Amniotic stem cell (primary cell): ENCODE measurements at places on chromosomes 13 and 19.
A peak's percentile ranks its signal among the peaks of the same experiment; 100 is the strongest.

- DNase-seq, result peak; percentile 9
These were observed 33.6 kb upstream of the FNDC3A start for GRCh38 chr13:48942131-48942530.

- DNase-seq, result no peak
These were observed 65.9 kb downstream of the KCNRG start for GRCh38 chr13:50080911-50081678.

DNA sequence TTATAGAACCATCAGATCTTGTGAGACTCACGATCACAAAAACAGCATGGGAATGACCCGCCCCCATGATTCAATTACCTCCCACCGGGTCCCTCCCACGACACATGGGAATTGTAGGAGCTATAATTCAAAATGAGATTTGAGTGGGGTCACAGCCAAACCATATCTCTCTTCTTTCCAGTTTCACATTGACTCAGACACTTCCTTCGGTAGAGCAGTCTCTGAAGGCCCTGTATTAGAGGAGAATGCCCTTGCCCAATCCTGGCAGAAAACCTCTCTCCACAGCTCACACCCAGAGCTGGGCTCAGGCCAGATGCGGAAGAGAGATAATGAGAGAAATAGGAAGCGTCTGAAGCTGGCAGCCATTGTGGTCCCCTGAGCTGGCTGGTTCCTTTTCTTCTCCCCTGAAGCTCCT lies 72.4 kb upstream of the CLDN10 start:
- DNase-seq, result no peak

- no peak for DNase-seq
These were observed 104.8 kb downstream of the ZIC5 start for GRCh38 chr13:99866781-99867180.

DNA sequence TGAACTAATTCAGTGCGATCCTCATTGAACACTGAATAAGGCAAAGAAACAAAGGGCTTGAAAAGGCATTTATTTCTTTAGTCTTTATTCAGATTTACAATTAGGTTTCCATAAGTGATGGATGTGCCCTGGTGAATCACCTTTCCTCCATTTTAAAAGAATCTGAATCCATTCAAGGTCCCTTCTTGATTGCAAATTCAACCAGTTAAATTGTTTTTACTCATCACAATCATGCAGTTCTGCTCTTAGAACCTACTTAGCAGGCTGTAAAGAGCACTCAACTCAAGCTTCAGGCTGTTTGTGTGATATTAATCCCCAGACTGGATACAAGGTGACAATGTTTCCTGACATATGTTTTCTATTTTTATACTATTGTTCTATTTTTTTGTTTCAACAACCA lies 321.0 kb downstream of the TBC1D4 start:
- DNase-seq, result no peak

GRCh38 chr19:34364830-34365462 lies at the start of gene GPI:
Gene GPI (plus strand): TSS chr19:34365196. CDS start chr19:34365267, 71 bp downstream.
- DNase-seq, result peak; percentile 6

- no peak for DNase-seq
These were observed 18.3 kb upstream of the DHRS12 start for GRCh38 chr13:51822106-51822815.

DNA sequence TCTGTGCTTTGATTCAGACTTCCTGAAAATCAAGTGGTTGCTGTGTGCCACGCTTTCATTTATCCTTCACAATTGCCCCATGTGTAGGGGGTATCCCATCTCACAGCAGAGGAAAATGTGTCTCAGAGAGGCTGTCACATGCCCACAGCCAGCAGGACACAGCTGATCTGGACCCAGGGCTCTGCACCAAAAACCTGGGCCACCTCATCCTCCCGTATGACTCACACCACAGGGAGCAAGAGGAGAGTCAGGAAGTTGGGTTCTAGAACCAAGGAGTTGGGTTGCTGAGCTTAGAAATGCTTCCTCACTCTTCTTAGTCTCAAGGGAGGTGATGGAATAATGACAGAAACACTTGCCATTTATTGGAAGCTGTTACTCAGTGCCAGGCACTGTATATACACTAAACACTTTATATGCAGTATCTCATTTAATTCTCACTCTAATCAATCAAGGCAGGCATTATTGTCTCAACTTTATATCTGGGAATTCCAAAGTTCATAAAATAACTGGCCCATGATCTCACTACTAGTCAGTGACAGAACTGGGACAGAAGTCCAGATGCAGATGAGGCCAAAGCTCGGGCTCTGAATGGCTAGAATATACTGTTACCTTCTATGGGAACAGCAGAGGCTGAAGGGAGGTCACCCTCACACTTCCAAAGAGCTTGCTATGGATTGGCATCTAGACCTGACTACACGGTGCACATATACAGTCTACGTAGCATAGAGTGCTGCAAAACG lies 47.7 kb upstream of the ATP12A start:
- DNase-seq, result no peak

DNA sequence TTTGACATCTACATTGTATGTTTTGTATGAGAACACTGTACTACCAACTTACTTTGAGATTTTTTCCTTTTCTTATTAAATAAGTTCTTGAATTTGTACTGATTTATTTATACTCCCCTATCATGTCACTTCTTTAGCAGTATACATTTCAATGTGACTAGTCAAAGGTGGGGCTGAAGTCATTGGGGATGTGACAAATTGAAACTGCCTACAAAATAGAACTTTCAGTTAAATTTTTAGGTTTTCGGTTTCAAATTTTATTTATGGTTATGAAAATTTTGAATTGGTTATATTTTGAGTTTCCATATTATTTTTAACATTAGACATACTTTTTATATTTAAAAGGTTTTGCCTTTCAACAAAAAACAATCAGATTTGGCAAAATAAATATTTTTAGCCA lies 221.6 kb downstream of the NBEA start:
- DNase-seq, result no peak

GRCh38 chr13:88031980-88032559 lies 360.9 kb downstream of the SLITRK5 start:
- DNase-seq, result no peak

DNA sequence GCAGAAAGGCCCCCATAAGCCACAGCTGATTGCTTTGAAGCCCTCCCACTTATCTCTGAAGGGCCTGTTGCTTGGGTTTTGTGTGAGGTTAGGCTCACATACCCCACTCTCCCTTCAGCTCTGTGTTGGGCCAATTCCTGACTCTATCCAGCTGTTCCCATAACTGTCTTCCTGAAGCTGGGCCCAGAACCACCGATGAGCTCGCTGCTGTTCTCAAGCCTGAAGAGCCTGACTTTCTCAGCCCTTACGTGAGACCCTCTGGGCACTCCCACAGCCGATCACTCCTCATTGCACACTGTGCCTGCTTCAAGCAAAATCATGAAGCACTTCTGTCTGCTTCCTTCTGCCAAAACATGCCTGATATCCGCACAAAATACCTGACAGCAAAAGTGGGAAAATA lies 124.1 kb downstream of the CRYL1 start:
- no peak for DNase-seq

DNA sequence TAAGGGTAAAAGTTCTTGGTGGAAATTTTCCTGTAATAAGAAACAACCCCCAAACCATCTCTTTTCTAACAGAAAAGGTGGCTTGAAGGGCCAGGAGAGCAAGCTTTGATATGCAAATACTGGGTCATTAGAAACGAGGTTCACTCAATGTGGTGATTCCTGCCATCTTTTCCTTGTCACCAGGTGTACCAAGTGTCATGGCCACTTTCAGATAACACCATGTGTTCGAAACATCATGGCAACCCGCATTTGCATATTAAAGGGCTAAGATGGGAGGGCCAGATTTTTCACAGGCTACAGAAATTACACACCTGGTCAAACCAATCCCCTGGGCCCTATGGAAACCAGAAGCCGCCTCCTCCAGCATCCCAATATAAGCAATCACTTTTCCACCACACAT lies 15.3 kb downstream of the LGALS16 start:
- DNase-seq, result no peak
